ENCODE measurements at places on chromosomes 2 and 18.

GRCh38 chr2:29245742-29246382, 130.6 kb downstream of the CLIP4 start:
- H3K27me3 ChIP-seq, result peaks cover 4% of the 10 kb centered on the region
- H3K36me3 ChIP-seq, result no peaks in the 10 kb centered on the region
- no peak overlapping the region for H3K4me3 ChIP-seq
- no peak for DNase-seq
- no peak overlapping the region for H3K27ac ChIP-seq
- peaks cover 8% of the 10 kb centered on the region for H3K4me1 ChIP-seq

DNA sequence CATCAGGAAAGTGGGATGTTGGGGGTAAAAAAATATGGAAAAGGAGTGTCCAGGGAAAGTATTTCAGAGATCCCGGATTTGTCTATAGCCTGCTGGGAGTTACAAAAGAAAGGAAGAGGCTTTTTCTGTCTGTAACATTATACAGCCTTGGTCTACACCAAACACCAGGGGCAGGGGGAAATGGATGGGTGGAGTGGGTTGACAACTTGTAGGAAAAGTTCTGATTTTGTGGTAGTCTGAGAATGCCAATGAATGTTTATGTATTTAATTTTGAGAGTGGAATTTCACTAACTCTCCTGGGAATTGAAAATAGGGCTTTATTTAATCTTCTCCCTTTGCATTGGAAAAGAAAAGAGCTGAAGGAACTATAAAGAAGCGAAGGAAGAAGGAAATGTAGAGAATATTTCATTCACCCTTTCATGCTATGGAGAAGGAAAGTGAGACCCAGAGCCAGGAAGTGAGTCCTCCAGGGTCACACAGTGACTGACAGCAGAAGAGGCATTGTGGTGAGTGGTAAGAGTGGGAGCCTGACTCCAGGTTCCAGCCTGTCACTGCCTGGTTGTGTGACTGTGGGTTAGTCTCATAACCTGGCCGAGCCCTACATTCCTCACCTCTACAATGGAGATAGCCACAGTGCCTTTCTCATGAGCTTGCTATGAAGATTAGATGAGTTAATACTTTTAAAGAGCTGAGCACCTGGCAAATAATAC, 346.3 kb upstream of the TNP1 start:
- no peaks in the 10 kb centered on the region for H3K4me1 ChIP-seq
- H3K4me3 ChIP-seq, result no peak overlapping the region
- no peak overlapping the region for H3K27ac ChIP-seq
- H3K36me3 ChIP-seq, result no peaks in the 10 kb centered on the region
- H3K27me3 ChIP-seq, result peaks cover 19% of the 10 kb centered on the region
- DNase-seq, result no peak

- H3K4me3 ChIP-seq, result no peak overlapping the region
- DNase-seq, result no peak
- H3K36me3 ChIP-seq, result no peaks in the 10 kb centered on the region
- no peak overlapping the region for H3K27ac ChIP-seq
- H3K27me3 ChIP-seq, result no peaks in the 10 kb centered on the region
- no peaks in the 10 kb centered on the region for H3K4me1 ChIP-seq
Measured at GRCh38 chr18:10748641-10749040, 222.8 kb downstream of the NAPG start.

- no peak for DNase-seq
- no peaks in the 10 kb centered on the region for H3K27me3 ChIP-seq
- H3K4me1 ChIP-seq, result peaks cover 23% of the 10 kb centered on the region
- H3K4me3 ChIP-seq, result peak overlapping the region; percentile 99
- peak overlapping the region; percentile 100 for H3K27ac ChIP-seq
- peaks cover 9% of the 10 kb centered on the region for H3K36me3 ChIP-seq
Measured at GRCh38 chr2:27211241-27211942, 449 bp upstream of the ATRAID start.

GRCh38 chr18:46310258-46310657, 206.1 kb downstream of the HAUS1 start:
- H3K27me3 ChIP-seq, result peaks cover 2% of the 10 kb centered on the region
- H3K27ac ChIP-seq, result no peak overlapping the region
- H3K36me3 ChIP-seq, result peaks cover 4% of the 10 kb centered on the region
- no peak for DNase-seq

GRCh38 chr18:5296706-5297320, 1.3 kb upstream of the ZBTB14 start:
- peaks cover 9% of the 10 kb centered on the region for H3K27me3 ChIP-seq
- H3K36me3 ChIP-seq, result peaks cover 2% of the 10 kb centered on the region
- H3K4me3 ChIP-seq, result peak overlapping the region; percentile 92
- H3K4me1 ChIP-seq, result peaks cover 11% of the 10 kb centered on the region
- DNase-seq, result no peak

DNA sequence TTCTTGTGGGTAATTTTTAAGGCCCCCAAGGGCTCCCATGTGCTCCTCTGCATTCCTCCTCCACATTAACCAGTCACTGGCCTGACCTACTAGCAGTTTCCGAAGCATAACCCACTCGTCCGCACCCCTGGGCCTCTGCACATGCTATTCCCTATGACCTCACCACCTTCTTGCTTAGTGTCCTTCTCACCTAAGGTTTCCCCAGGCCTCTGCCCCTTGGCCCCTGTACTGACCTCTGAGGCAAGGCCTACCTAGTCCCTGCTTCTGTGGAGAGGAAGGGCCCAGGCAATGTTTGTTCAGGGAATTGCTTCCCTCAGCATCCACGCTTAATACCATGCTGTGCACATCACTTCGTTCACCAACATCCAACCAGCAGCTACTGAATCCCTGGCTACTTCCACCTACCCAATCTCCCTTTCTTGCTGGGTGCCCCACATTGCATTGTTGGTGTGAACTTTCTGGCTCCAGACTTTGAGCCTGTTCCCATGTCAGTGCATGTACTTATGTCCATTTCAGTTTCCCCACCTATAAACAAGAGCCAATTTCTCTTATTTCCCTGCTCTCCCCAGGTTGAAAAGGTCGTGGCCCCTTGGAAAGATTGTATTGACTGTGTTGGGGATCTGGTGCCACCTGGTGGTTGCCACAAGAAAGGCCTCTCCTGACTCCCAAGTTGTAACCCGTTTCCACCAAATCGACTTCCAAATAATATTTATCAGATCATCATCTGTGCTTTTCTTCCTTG, 19.2 kb upstream of the TMEM177 start:
- DNase-seq, result peak; percentile 40
- H3K27me3 ChIP-seq, result peaks cover 9% of the 10 kb centered on the region
- H3K4me3 ChIP-seq, result no peak overlapping the region
- no peak overlapping the region for H3K27ac ChIP-seq
- H3K4me1 ChIP-seq, result peaks cover 5% of the 10 kb centered on the region

- peak overlapping the region; percentile 42 for H3K27ac ChIP-seq
- H3K4me3 ChIP-seq, result no peak overlapping the region
- H3K27me3 ChIP-seq, result no peaks in the 10 kb centered on the region
- peaks cover 25% of the 10 kb centered on the region for H3K36me3 ChIP-seq
- no peak for DNase-seq
Measured at GRCh38 chr2:24225499-24226242, 50.8 kb downstream of the FAM228A start.

DNA sequence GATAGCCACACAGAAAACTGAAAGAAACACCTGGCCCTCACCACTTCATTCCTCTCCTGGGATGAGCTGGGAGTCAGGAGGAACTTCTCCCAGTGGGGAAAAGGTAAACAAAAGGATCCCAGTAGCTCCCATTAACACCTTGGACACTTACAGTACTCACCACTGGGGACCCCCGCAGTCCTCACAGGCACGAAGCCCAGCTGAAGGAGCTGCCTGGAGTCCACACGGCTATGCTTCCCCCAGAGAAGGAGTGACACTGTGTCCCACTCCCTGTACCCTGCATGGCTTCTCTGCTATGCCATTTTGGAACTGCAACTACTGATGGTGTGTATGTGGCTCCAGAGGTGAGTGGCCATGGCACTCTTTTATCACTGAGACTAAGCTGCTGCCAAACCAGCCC, 1565.1 kb downstream of the LRP1B start:
- H3K4me1 ChIP-seq, result no peaks in the 10 kb centered on the region
- no peak overlapping the region for H3K27ac ChIP-seq
- no peaks in the 10 kb centered on the region for H3K27me3 ChIP-seq
- H3K4me3 ChIP-seq, result no peak overlapping the region

- no peak overlapping the region for H3K27ac ChIP-seq
- no peaks in the 10 kb centered on the region for H3K27me3 ChIP-seq
- H3K4me1 ChIP-seq, result peaks cover 36% of the 10 kb centered on the region
- no peak overlapping the region for H3K4me3 ChIP-seq
- H3K36me3 ChIP-seq, result peaks cover 11% of the 10 kb centered on the region
Measured at GRCh38 chr18:58861353-58861752, 3.3 kb upstream of the ZNF532 start.

DNA sequence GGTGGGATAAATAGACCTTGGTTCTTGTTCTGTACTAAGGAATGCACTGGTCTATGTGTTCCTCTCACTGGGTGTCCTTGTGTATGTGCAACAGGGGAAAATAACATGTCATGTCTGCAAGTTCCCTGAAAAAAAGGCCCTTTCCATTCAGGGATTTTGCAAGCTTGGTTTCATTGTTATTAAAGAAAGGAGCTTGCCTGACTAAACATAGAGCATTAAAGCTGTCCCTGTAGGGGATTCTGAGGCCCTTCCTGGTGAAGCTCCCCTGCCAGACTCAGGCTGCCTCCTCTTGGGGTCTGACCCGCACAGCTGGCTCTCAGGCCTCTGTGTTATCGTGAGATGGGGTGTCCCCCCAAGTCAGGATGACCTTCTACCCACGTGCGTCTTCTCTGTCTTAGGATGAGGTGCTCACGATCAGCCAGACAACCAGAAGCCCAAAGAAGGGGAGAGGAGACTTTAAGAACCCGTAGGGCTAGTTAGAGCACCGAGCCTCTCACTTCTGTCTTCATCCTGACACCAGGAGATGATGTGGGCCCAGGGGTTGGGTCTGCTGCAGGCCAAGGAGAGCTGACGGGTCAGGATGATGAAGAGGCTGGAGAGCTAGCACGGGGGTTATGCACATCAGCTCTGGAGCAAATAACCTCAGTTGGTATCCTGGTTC, 21.2 kb downstream of the CAPG start:
- peak overlapping the region; percentile 95 for H3K27ac ChIP-seq
- no peak for DNase-seq
- H3K4me1 ChIP-seq, result peaks cover 13% of the 10 kb centered on the region
- peaks cover 17% of the 10 kb centered on the region for H3K36me3 ChIP-seq
- H3K27me3 ChIP-seq, result no peaks in the 10 kb centered on the region

DNA sequence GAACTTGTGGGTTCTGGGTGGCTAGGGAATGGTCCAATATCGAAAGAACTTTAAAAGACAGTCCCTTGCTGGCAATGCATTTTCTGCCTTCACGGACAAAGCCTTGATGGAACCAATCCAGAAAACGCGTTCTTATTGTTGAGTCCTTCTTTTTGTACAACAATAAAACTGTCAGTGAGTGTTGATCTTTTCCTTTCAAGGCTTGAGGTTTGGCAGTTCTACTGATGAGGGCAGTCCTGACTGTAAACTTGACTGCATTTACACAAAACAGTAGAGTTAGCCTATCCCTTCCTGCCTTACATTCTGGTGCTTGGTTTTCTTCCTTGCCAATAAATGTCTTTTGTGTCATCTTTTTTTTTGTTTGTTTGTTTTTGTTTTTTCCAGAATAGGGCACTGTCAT, 2.5 kb upstream of the UGT1A7 start:
- no peak for DNase-seq
- H3K4me1 ChIP-seq, result no peaks in the 10 kb centered on the region
- no peak overlapping the region for H3K4me3 ChIP-seq
- H3K36me3 ChIP-seq, result no peaks in the 10 kb centered on the region

All from memory B cell (primary cell).